NCI-H1436 (cell line): ENCODE measurements at places on chromosomes 2 and 18.

DNA sequence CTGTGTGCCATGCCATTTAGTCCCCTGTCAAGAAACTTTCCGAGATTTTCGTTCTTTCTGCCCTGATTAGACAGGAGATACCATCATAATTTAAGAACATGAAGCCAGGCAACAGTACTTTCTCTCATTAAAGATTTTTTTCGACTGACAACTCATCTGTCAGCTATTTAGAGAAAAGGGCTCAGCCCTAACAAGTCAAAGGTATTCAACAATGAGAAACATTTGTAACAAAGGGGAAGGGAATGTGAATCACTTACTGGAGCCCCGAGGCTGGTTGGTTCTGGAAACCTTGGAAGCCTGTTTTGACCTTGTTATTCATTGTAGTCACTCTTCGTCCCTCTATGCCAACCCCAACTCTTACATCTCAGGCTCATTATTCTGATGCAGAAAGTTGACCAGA, 199.4 kb downstream of the SPP2 start:
- DNase-seq: no peak

DNA sequence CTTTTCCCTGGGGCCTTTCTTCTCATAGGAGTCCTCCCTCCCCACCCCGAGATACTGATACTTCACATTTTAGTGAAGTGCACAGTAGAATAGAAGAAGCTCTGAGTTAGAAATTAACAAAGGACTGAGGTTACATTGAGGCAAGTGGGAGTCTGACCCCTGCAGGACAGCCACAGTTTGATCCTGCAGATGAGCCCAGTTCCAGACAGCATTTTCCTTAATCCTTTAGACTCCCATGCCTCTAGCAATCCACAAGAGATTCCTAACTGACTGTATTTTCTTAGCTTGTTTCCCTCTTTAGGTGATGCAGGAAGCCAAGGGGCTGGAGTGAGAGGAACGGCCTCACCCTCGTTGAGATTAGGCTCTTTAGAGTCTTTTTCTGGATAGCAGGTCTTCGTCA, 204.0 kb downstream of the CYRIA start:
- DNase-seq: no peak

- DNase-seq: no peak
Measured at GRCh38 chr2:189254268-189254883, 74.8 kb upstream of the COL5A2 start.

- no peak for DNase-seq
Measured at GRCh38 chr18:21914739-21915319, 174.2 kb downstream of the MIB1 start.

DNA sequence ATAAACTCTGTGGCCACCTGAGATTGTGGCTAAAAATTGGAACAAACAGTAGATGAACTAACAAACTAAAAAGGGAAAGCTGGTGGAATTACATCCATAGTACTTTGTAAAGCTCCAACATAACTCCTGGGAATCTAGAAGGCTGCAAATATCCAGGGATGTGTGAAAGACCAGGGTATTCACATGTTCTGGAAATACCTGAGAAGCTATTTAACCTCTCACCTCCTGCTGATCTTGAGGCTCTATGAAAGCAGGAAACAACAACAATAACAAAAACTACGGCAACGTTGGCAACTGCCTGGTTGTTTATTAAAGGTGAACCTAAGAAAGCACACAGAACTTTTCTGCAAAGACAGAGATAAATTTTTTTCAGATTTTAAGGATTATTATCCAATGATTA, 171.3 kb downstream of the CCDC178 start:
- DNase-seq: no peak

- DNase-seq: no peak
Measured at GRCh38 chr2:140814141-140814540, 1316.7 kb downstream of the LRP1B start.

DNA sequence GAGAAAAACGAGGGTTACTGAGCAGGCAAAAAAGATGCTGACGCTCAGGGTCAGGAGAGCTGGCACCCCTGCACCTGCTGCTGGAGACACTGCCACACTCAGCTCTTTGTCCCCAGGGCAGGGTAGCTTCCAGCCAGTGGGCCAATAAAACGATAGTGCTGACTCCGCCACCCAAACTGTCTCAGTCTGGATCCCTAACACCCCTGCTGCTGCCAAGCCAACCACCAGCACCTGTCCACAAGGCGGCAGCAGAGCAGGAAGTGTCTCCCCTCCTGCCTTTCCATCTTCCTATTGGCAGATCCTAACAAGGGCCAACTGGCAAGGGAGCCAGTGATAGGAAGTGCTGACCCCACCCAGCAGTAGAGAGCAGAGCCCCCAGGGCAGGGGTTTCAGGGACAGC, 531.5 kb upstream of the SALL3 start:
- DNase-seq: no peak

DNA sequence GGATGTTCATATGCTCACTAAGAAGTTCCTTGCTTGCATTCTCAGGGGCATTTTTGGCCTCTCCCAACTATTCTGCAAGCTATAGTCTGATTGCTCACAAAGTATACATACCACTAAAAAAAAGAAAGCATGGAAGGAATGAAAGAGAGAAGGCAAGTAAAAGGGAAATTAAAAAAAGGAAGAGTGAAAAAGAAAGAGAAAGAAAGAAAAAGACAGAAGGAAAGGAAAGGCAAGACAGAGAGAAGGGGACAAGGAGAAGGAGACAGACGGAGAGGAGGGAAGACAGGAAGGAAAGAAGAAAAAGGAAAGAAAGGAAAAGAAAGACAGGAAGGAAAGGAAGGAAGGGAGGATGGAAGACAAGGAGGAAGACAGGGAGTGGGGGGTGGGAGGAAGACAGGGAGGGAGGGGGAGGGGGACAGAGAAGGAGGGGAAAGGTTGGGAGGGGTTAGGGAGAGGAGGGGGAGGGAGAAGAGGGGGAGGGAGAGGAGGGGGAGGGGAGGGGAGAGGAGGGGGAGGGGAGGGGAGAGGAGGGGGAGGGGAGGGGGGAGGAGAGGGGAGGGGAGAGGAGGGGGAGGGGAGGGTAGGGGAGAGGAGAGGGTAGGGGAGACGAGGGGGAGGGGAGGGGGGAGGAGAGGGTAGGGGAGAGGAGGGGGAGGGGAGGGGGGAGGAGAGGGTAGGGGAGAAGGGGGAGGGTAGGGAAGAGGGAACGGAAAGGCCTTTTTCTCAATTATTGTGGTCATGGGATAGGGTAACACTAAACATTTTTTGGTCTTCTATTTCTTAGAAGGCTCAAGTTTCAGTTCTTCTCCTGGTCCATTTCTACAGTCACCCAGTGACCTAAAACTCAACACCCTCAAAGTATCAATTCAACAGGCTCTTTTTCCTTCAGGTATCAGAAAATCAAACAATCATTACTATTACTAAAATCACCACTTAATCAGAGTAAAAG, 50.7 kb downstream of the CERKL start:
- DNase-seq: no peak

DNA sequence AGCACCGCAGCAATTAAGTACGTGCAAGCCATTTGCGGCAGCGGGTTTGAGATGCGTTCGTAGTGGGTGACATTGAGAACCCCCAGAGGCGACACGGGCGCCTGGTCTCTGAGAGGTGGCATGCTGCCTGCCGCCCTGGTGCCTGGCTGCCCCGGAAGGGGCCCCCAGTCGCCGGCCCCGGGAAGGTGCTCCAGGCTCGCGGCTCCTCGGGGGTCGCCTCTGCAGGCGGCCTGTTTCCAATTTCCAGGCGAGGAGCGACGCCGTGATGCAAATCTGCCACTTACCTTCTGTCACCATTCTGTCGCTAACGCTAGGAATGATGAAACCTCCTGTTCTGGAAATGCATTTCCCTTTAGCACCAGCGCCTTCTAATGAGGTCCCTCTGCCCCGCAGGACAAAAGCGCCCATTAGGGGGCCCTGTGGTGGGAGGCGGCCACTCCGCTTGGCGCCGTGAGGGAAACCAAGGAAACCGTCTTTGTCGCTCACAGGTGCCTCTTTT, 13.0 kb downstream of the KIF5C start:
- peak; percentile 54 for DNase-seq

- no peak for DNase-seq
Measured at GRCh38 chr2:168160897-168161296, 86.5 kb downstream of the STK39 start.

- DNase-seq: no peak
Measured at GRCh38 chr2:68411397-68412126, 46.5 kb downstream of the PLEK start.

DNA sequence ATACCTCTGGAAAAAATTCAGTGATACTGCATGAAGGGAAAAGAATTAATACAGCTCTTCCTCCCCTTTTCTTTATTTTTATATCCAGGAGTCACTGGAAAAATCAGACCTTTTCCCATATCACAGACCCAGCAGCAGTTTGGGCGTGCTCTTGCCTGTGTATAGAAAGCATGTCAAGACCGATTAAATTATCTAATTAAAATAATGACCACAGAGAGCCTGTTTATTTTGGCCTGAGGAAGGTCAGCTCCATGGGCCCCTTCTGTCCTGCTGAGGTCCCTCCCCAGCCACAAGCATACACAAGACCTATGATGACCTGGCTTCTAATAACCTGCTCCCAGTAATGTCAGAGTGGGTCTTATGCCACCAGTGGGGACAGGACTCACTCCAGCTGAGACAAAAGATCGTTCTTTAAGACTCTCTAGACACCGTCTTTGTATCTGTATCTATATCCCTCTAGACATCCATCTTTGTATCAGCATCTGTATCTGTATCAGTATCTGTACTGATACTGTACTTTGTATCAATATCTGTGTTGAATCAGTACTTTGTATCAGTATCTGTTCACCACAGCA, 147.8 kb downstream of the VAPA start:
- DNase-seq: no peak

DNA sequence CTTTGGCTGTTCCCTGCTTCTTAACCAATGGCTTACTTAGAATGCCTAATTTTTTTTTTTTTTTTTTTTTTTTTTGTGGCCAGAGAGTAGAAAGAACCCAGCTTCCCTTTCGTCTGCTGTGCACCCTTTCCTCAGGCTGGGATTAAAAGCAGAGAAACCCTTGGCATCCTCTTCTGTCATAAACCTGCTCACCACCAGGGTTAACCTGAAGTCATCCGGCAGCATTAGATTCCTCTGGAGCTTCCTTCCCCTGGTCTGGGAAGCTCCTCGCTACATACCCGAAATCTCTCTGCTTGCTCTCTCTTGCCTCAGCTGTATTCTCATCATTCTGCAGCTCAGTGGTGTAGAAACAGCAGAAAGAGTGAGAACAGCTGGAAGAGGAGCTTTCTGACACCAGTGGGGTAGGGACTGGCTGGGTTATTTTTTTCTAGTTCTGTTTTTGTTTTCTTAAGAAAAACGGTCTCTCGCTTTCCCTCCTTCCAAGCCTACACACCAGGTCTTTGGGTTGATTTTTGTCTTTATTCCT, 339.0 kb upstream of the MEIS1 start:
- no peak for DNase-seq
